MG63 (cell line): ENCODE measurements at places on chromosomes 12 and 14. TPM values are rescaled to one million over a fixed set of nuclear protein-coding genes. Genes with fewer than 3 reads are reported as not detected.

Gene ST8SIA1
- 0.20 TPM in 1 of 2 replicates, not detected in the other for total RNA-seq

Gene PLBD1
- total RNA-seq, result 0.49 and 0.59 TPM in 2 replicates

Gene CLEC9A
- not detected in 2 replicates for total RNA-seq

Gene PPM1H
- 3.6 and 4.0 TPM in 2 replicates for total RNA-seq

Gene CD27
- total RNA-seq, result not detected in 2 replicates

Gene GALNT4
- 3.5 and 5.3 TPM in 2 replicates for total RNA-seq

Gene DEPDC4
- 1.3 and 1.7 TPM in 2 replicates for total RNA-seq

Gene GPR84
- total RNA-seq, result not detected in 2 replicates

Gene OR4K14
- not detected in 2 replicates for total RNA-seq

Gene TAS2R42
- not detected in 2 replicates for total RNA-seq

Gene CLEC12A
- not detected in 2 replicates for total RNA-seq

Gene VWF
- 0.03 and 0.12 TPM in 2 replicates for total RNA-seq

Gene KRT79
- not detected in 2 replicates for total RNA-seq

DNA sequence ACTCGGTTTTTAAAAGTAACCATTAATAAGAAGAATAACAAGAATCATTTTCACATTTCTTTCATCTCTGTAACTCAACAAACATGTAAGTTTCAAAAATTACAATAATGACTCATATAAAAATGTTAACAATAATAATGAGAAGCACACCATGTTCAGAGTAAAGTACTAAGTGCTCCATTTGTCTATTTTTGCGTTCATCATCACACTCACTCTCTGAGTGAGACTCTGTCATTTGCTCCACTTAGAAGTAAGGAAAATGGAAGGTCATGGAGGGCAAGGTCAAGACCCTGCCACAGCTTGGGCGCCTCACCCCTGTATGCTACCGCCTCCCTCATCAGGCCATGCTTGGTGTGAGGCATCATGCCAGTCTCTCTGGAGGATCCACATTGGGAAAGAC is 129.9 kb downstream of the TMEM30B start:
- no peak for DNase-seq

DNA sequence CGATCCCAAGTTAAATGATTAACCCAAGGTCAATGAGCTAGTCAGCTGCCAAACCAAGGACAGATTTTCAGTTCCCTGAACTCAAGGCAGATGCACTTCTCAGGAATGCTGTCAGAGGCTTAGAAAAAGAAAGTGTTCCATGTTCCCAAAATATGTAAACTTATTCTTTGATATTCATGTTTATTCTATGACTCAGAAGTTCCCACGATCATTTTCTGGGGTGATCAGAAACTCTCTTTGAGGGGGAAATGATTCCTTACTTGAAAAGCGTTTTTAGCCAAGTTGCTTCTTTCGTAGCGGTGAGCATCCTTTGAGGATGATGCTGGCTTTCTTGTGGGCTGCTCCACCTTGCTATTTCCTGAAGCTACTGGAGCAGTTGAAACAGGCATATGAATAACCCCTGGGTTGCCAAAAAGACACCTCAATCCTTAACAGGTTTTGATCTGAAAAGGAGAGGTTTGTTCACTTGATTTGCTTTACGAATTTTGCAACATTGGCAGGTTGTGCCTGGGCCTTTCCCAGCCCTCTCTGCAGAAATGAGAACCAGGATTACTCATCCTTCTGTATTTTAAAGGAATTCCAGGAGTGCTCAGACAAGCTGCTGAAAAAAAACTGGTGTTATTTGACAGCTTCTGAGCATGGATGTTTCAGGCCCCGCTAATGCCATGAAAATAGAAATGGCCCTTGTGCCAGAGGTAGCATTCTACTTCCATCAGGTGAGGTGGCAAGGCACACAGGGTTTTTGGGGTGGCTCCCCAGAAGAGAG is 121.4 kb upstream of the HIF1A start:
- DNase-seq, result no peak

DNA sequence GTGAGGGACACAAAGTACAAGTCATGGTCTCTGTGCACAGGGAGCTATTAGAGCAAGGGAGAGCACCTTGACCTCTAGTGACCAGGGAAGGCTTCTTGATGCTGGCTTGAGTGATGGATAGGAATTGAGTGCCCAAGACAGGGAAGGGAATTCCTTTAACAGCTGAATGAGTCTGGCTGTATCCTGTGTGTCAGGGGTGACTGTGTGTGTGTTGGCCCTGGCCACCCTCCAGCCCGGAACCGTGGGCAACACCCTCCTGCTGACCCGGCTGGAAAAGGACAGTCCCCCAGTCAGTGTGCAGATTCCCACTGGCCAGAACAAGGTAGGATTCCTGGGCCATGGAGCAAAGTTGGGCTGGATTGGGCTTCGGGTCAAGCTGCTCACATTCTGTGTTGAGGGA is 5.5 kb upstream of the PFDN5 start:
- peak; percentile 37 for DNase-seq

- DNase-seq, result no peak
These were observed 157.9 kb upstream of the CRY1 start for GRCh38 chr12:107251288-107251687.

DNA sequence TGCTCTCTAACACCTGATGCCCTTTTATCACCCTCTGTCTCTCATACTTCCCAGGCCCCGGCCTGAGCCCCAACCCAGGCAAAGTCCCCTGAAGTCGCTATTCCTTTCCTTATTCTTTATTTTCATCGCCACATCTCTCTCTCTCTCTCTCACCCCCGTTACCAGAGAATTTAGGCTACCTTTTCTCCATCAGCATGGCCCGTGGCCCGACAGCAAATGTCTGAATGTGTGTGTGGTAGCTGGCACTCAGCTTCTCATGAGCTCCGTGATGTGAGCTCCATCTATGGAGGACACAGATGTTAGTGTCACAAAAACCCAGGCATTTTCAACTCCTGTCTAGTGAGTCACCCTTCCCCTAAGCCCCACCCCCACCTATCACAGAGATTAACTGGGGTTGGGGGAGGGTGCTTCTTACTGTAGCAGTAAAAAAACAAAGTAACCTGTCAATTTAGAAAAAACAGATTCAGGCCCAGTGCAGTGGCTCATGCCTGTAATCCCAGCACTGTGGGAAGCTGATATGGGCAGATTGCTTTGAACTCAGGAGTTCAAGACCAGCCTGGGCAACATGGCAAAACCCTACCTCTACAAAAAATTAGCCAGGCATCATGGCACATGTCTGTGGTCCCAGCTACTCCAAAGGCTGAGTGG is 53.8 kb downstream of the VCPKMT start:
- no peak for DNase-seq

DNA sequence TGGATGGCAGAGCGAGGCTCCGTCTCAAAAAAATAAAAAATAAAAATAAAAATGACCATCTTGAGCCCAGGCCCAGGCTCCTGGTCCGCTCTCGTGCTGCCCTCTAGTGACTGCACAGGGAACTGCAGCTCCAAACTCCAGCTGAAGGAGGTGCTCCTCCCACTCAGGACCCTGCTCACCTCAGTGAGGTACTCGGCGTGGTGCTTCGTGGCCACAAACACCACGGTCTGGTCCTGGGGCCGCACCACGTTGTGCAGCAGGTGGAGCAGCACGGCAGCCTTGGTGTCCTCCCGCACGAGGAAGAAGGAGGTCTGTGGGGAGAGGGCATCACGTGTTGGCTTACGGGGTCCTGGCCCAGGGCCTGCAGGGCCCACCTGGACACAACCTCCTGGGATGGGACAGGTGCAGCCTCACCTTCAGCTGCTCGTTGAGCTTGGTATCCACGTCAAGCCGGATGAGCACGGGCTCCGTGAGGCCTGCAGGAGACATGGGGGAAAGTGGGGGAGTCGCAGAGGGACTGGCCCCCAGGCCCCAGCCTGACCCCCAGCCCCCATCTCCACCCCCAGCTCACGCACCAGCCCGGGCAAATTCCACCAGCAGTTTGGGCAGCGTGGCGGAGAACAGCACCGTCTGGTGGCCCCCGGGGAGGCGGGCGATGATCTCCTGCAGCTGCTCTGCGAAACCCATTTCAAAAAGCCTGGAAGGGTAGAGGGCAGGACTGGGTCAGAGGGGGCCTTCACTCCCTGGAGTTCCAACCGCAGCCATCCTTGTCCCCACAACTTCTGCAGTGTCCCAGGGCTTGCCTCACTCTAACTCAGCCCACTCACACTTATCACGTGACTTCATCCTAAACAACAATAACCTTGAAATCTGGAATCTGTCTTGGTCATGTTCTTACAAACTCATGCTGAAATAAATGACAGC is 10.6 kb downstream of the DDX54 start:
- DNase-seq, result peak; percentile 56

GRCh38 chr12:120485961-120486881 is 9.7 kb upstream of the DYNLL1 start:
- DNase-seq, result no peak

- DNase-seq, result no peak
These were observed 3.9 kb upstream of the TMTC2 start for GRCh38 chr12:82682851-82683261.

DNA sequence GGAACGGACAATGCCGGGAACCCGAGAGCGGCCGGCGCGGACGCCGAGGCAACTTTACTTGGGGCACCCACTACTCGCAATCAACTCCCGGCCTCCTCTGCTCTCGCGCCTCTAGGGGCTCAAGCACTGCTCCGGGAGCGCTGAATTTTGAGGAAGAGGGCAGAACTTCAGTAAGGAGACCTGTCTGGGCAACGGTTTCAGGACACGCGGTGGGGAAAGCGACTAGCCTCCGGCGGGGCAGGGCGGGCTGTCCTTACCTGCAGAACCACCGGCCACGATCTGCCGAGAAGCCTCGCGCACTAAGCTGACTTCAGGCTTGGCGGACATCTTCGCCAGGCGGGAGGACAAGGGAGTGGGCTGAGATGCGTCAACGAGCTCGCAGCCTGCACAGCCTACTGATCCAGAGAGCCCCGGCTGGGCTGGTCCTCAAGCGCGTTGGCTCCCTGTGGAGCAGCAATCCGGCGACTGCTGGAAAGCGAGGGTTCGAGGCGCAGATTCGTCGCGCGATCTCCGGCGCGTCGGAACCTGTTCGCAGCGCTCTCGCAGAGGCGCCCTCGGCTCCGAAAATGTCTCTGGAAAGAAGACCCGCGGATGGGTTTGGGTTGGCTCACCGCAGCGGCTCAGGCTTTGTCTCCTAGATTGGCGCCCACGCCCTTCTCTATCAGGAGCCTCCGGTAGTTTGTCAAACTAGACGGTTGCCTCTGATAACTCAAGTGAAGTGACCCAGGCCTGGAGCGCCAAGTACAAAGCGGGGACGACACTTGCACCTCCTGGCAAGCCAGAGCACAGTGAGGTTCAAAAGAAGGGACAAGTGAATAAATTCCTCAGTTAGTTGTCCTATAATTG is at the start of gene SLC25A21:
SLC25A21 (minus strand) TSS at position 583 of the 846 bp plus-strand sequence.
- peak; percentile 76 for DNase-seq

- no peak for DNase-seq
These were observed 2.4 kb downstream of the CBLN3 start for GRCh38 chr14:24426912-24427536.

- no peak for DNase-seq
These were observed 661.3 kb downstream of the RPL10L start for GRCh38 chr14:45990252-45990651.

DNA sequence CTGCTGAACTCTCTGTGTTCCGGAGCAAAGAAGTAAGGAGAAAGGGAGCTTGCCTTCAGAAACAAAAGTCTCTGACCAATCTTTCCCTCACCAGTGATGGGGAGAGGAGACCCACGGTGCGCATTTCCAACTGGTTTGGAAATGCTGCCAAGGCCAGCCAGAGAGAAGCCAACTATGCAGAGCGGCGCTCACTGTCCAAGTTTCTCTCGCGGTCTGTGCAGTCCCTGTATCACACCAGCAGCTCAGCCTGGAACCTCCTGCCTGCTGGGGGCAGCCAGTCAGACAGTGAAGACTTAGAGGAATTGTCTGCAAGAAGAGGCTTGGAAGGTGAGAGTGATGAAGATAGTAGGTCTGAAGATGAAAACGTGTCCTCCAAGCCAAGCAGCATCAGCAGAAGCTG is 206.2 kb downstream of the NAV3 start:
- DNase-seq, result no peak

- DNase-seq, result no peak
These were observed 115.2 kb upstream of the PELI2 start for GRCh38 chr14:56002876-56003625.

DNA sequence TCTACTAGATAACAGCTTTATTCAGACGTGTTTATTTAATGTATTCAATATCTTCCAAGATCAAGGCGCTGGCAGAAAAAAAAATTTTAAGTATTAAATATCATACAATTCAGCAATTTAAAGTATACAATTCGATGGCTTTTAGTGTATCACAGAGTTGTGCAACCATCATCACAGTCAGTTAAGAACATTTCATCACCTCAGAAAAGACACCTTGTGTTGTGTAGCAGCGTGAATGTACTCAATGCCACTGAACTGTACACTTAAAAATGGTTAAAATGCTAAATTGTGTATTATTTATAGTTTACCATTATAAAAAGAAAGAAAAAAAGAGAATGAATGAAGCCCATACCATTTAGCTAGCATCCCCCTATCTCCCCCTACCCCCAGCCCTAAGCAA is 96.4 kb downstream of the RIN3 start:
- no peak for DNase-seq

DNA sequence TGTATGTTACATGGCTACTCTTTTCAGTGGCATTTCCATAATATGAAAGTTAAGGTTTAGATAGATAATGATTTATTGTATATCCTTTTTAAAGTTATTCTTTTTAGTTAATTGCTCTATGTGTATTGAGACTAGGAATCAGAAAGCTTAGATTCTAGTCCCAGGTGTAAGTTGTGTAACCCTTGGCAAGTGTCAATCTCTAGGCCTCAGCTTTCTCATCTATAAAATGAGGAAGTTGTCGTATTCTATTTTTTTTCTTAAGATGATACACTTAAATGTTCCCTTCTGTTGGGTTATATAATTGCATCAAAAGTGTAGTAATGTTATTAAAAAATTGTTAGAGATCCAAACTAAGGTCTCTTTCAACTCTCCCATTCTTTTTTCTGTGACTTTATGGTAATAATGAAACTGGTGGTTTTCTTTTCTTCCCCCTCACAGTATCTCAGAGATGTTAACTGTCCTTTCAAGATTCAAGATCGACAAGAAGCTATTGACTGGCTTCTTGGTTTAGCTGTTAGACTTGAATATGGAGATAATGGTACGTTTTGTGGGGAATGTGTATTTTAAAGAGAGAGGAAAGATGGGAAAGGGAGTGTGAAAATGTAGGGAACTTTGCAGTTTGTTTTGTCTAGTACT is 4.1 kb downstream of the RTRAF start:
- no peak for DNase-seq

GRCh38 chr12:87518481-87518880 is 510.7 kb downstream of the C12orf50 start:
- no peak for DNase-seq

GRCh38 chr12:79140711-79141110 is 276.1 kb downstream of the SYT1 start:
- no peak for DNase-seq

GRCh38 chr14:103141117-103141796 is 18.0 kb downstream of the TNFAIP2 start:
- no peak for DNase-seq

DNA sequence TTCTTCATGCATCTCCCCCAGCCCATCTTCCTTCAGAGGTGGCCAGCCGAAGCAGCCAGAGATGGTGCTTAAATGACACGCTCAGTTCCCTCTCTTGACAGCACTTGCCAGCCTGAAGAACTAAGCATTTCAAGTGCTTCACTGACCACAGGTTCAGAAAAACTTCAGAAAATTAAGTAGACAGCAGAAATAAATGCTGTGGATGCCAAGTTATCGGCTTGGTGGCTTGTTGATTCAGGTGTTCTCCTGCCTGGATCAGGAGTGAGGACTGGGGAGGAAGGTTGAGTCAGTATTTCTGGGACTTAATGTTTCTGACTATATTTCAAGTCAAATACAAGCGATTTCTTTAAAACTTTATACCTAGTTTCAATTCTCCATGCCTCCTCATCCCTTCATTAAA is 58.2 kb downstream of the CRACR2A start:
- no peak for DNase-seq

GRCh38 chr12:27096420-27096819 is 14.0 kb upstream of the C12orf71 start:
- DNase-seq, result no peak

- no peak for DNase-seq
These were observed 20.3 kb downstream of the PRICKLE1 start for GRCh38 chr12:42568952-42569915.
